NCI-H2227 treated with DMSO at 0.1 percent for 48 hours (cell line): ENCODE measurements at places on chromosomes 1 and 21.

- DNase-seq: no peak
These were observed 64.6 kb downstream of the BRINP2 start for GRCh38 chr1:177235350-177235749.

DNA sequence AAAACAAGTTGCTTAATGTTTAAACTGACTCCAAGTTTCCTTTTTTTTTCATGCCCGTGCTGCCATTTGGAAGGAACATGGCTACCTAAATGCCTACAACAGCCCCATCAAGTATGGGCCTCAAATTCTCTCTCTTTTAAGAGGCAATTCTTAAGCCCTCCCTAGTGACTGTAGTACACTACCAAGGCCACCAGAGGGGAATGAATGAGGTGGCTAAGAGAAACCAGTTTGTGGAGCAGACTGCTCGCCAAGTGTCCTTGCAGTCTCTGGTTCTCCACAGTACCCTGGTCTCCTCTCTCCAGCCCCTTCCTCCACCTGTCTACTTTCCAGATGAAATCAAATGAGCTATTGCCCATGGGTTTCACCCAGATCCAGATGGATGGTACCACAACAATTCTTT is 1809.6 kb downstream of the BRINP3 start:
- DNase-seq: no peak

GRCh38 chr1:159646687-159647086 is 59.1 kb downstream of the APCS start:
- DNase-seq: no peak

DNA sequence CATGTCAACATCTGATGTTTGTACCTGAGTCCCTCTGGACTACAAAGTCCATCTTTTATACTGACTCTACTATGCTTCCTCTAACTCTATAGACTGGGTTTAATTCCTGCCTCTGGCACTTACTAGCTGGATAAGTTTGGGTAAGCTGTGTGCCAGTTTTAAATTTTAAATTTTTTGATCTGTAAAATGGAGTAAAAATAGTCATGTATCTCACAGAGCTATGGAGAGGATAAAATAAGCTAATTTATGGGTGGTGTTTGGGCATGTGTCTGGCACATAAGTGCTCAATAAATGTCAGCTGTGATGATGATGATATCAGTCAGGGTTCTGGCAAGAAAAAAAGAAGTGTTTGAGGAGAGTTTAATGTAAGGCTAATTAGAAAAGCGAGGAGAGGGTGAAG is 139.2 kb upstream of the C1orf21 start:
- no peak for DNase-seq

GRCh38 chr1:153750026-153750995 is 22.5 kb downstream of the INTS3 start:
- no peak for DNase-seq

GRCh38 chr1:155760751-155761475 is 72.0 kb downstream of the DAP3 start:
- DNase-seq: no peak

- no peak for DNase-seq
These were observed 362.7 kb downstream of the PTPRU start for GRCh38 chr1:29599071-29599470.

DNA sequence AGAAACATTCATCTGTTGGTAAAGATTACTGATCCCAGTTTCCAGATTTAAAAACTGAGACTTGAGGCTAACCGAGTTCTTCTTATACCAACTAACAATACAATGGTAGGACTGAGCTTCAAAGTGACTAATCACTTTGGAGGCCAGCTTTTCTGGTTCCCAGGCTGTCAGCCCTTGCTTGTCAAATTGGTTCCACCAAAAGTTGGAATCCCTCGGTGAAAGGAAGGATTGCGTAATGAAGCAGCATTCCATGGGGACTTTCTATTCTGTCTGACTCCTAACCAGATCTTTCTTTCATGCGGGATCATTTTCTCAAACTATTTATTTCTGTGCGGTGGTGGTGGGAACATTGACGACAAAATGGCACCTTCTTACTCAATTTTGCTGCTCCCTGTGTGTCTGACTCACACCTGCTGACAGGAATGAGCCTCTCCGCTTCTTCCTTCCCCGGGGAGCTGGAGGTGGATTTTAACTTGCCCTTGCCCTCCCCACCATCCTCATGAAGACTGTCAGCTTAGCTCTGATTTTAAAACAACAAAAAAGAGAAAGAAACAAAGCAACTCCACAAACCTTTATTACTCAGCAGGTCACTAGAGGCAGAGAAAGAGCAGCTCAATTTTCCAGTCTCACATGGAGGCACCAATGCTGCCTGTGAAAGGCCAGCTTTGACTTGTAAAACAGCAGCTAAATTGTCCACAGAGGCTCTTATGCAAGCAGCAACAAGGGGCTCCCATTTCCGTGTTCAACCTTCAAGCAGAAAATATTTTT is 32.9 kb upstream of the RASAL2 start:
- peak; percentile 56 for DNase-seq

- no peak for DNase-seq
These were observed 66.8 kb downstream of the SLC16A1 start for GRCh38 chr1:112889052-112889768.

DNA sequence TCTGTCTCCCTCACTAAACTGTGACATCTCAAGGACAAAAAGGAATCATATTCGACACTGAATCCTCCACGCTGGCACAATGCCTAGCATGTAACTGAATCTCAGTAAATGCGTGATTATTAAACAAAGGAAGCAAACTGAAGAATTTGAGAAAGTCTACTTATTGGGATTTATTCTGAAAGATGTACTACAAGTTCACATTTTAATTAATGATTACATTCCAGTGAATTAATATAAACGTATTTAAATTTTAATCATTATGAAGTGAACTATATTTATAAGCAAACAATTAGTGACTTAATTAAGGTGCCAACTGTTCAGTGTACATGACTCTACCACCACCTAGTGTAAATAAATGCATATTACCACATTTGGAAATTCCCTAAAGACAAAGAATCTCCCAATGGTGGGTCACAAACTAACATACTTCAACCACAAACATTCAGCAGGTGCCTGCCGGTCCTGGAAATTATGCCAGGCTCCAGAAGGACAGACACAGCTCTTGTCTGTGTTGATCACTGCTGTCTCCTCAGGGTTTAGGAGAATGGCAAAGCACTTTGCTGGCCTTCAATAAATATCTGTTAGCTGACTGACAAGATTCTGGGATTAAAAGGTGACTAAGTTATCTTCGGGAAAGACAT is 56.3 kb downstream of the SMYD3 start:
- DNase-seq: peak; percentile 47

- no peak for DNase-seq
These were observed 38.5 kb upstream of the EGLN1 start for GRCh38 chr1:231460614-231461013.

- no peak for DNase-seq
These were observed 80.1 kb downstream of the DISP3 start for GRCh38 chr1:11558871-11559590.

- DNase-seq: no peak
These were observed 19.6 kb upstream of the FAM89A start for GRCh38 chr1:231059566-231060193.

- DNase-seq: no peak
These were observed 479.3 kb upstream of the RUNX1 start for GRCh38 chr21:35528116-35529042.

GRCh38 chr1:175920381-175920780 is 177.0 kb upstream of the TNR start:
- no peak for DNase-seq

GRCh38 chr1:43509740-43510375 is 20.8 kb upstream of the PTPRF start:
- no peak for DNase-seq

DNA sequence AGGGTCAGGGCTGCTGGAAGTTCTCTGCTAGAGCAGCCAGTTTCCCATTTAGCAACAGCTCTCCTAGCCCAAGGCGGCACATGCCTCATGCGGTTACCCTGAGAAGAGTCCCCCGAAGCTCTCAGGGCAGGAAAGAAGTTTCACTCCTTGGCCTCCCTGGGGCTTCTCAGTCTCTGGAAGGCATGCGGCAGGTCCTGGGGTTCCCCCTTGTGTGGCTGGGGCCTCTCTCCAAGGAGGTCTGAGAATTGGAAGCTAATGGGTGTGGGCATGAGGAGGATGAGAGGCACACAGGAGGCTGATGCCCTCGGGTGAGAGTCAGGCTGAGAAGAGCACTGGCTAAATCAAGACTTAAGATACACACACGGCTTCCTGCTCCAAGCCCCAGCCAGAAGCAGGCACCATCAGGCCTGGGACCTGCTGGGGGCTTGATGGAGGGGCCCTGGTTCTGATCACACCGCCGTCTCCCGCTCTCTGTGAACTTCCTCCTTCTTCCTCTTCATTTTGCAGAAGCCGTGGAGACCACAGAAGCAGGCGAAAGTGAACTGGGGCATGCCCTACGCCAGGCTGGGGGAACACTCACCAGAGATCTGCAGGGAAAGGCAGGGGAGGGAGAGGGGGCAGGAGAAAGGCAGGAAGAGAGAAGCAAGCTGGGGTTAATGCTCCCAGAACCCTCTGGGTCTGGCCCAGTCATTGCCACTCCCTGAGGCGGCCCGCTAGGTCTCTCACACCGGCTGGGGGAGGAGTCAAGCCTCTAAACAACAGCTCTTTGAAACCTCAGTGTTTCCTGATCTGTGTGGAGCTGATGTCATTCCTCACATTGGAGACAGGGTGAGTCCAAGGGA is 15.1 kb downstream of the BLACAT1 start:
- peak; percentile 55 for DNase-seq
